Bronchial epithelial cell (primary cell): ENCODE measurements at places on chromosomes 6 and 20.
A peak's percentile ranks its signal among the peaks of the same experiment; 100 is the strongest.

- DNase-seq: peak; percentile 77
These were observed 75.6 kb downstream of the PRL start for GRCh38 chr6:22221211-22221610.

- DNase-seq: no peak
These were observed 834 bp upstream of the CTSZ start for GRCh38 chr20:59007665-59008511.

DNA sequence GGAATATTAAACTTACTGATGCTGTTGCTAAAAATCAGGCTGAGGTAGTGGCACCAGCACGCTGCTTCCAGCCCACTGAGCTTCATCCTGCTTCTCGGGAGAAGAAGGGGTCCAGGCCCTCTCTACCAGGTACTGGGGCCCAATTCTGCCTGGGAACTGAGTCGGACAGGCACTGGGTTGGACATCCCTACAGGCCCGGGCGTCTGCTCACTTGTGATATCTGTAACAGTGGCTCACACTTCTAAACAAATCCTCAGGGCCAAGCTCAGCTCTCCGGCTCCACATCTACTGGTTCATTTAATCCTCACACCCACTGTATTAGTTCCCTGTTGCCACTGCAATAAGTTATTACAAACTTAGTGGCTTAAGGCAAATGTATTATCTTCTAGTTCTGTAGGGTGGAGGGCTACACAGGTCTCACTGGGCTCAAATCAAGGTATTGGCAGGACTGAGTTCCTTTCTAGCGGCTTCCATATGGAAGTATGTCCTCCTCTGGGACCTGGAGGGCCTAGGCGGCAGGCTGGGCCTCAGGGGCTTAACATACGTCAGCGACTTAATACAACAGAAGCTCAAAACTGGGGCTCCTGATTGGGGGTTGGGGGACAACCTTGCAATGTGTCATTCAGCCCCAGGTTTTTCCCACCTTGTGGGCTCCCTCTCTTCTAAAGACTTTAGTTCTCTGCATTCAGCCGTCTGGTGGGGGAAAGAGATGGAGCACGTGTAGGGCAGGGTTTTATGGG, 1.6 kb upstream of the KCNK15 start:
- DNase-seq: no peak

DNA sequence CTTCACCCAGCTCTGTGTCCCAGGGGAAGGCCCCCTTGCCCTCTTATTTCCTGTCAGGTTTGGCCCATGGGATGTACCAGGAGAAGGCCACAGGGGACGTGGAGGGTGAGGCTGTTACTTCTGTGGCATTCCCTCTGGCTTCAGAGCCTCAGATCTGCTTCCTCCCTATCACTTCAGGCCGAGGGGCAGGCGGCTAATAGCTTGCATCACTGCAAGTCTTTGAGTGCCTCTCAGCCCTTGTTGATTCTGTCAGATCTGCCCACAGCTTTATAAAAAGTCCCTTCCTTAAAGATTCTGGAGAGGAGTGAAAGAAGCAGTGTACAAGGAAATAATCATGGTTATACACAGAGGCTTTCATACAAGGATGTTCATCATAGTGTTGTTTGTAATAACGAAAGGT, 86.9 kb downstream of the LRFN2 start:
- no peak for DNase-seq

GRCh38 chr6:36906539-36907325, 21.0 kb downstream of the C6orf89 start:
- no peak for DNase-seq

DNA sequence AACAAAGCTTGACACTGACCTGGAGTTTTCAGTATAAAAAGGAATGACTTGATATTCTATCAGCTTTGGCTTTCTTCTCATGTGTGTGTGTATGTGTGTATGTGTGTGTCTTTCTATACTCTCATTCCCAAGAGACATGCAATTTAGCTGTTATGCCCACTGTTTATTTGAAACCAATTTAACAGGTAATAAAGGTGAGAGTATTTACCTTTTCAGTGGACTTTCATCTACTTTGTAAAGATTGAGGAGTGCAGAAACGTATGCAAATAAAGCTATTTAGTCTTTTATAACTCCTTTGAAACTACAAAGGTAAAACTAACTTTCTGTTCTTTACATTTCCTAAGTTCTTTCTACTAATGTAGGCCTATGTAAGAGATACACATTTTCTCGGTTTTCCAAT, 103.5 kb upstream of the HS3ST5 start:
- DNase-seq: no peak

GRCh38 chr6:44224029-44224964, 902 bp downstream of the SLC29A1 start:
- DNase-seq: peak; percentile 54

DNA sequence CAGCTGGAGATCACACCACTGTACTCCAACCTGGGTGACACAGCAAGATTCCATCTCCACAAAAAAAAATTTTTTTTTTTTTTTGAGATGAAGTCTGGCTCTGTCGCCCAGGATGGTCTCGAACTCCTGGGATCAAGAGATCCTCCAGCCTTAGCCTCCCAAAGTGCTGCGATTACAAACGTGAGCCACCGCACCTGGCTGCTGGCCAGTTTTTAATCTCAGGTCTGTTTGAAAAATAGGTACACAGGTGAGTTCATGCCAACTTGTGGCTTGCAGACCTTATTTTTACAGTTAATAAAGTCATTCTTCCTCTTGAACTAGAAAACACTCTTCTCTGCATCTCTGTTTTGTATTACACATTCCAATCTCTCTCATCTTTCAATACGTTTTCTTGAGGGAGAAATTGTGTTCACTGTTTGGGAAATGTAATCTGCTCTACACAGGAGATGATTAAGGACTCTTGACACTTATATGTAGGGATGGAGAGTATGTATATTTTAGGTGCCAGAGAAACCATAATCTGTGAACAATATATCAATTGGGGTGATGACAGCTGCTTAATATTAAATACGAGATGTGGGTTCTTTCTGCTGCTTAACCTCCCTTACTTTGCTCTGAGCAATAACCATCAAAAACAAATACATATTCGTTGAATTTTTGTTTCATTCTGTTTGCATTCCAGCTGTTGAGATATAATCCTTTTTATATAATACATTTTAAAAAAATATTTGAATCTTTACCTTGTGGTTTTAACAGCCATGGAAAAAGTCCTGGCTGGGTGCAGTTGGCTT, 17.7 kb upstream of the RIPOR3 start:
- no peak for DNase-seq

- DNase-seq: no peak
These were observed 126.8 kb downstream of the IPCEF1 start for GRCh38 chr6:154229786-154230185.

DNA sequence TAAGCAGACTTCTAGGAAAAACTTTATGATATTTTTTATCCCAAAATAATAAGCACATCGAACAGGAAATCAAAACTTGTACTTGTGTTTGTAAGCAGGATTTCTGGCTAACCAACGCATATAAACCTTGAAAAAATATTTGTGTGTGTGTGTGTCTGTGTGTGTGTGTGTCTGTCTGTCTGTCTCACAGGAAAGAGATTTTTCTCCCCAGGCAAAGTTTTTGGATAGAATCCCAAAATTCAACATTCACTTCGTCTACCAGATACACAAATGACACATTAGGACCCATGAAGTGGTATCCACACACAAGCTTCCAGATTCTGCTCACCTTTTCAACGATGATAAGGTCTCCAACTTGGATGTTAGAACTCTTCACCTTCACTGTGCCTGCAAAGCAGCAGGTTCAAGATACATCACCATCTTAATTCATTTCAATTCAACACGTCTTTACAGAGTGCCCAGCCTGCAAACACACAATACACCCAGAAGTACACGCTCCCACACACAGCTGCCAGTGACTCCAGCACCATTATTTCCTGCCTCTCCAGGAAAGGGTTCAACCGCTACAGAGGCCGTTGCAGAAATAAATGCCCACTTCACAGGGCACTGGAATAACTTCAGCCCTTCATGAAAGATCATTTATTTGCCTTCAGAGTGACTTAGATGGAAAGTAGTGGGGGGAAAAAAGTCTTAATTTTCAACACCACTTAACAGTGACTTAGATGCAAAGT, 70.9 kb downstream of the ATP9A start:
- peak; percentile 18 for DNase-seq

GRCh38 chr6:115415378-115415777, 645.3 kb downstream of the FRK start:
- no peak for DNase-seq

- DNase-seq: no peak
These were observed 9.1 kb downstream of the YTHDF1 start for GRCh38 chr20:63206878-63207277.

DNA sequence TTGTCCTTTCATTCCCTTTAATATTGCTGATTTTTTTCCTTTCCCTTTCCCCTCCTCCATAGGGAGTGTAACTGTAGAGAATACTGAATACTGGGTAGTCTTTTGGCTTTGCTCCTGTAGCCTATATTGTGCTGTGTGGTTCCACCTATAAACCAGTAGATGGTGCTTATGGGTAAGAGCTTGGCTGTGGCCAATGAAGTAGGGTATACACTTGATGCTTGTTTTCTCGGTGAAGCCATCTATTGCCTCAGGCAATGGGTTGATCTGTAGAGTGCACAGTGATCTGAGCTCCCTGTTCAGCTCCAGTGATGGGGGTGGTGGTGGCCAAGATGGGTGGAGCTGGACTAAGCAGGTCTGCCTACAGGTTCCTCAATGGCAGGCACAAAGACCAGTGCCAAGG, 203.3 kb upstream of the IMPG1 start:
- DNase-seq: no peak

DNA sequence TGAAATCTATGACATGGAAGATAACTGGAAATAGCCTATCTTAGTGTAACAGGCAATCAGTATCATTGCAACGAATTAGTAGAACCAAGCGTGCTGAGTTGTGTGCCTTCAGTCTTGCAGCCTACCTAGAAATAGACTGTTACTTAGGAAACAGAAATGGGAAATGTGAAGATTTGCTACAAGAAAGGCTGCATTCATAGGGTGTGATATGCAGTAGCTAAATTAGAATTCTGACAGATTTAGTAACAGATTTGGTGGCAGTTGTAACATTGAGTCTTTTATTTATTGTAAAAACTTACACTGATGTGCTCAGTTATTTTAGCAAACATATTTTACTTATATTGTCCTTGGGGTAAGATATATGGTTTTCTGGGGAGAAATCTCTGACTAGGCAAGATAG, 56.2 kb downstream of the MAP7 start:
- DNase-seq: no peak

DNA sequence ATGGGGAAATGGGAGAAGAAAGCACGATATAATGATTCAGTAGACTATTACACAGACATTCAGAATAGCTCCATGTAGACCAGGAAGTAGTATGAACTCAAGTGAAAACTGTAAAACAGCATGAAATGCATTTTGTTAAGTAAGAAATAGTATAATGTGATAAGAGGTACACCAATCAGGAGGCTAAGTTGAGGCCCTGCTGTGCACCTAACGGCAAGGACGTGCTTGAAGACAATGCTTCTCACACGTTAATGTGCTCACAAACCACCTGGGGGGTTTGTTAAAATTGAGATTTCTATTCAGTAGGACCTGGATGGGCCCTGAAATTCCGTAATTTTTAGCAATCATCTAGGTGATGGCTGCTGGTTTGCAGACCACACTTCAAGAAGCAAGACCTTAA, 178.9 kb upstream of the SULF2 start:
- no peak for DNase-seq

DNA sequence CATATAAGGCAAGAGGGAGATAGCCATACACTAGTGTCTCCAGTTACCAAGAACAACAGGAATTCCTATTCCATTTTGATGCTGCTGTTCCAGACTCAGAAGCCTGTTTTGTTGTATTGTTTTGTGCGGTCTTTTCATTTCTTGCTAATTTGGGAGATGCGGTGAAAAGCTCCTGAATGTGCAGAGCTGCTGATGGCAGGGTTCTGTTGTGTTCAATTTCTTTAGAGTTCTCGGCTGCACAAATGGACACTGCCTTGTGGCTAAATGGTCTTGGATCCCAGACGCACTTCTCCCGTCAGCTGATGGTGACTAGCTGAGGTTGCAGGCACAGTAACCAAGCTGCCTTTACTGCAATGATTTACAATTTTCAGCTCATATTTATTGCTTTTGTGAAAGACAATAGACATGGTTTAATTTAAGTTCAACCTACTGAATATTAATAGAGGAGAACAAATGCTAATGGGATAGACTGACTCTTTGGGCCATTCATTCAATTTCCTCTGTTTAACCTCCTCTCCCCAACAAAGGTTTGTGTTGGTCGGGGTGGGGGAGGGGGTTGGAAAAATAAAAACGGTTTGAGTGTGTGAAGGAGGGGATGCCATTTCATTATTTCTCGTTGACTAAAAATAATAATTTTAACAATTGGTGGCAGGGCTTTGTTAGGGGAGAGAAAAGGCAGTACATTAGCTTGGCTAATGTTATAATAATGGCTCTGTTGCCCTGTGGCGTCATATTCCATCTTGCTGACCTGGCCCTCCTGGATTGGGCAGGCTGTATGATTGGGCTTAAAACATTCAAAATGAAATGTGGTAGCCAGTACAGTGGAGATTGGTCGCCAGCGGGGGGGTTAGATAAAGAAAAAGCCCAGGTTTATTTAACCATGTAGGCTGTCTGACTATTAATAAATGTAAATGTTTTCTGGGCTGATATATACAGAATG, 159.5 kb downstream of the JARID2 start:
- no peak for DNase-seq

- peak; percentile 10 for DNase-seq
These were observed 116.5 kb downstream of the CLIC5 start for GRCh38 chr6:45898941-45899682.

GRCh38 chr6:130516604-130517003, 150.8 kb downstream of the TMEM200A start:
- DNase-seq: no peak

DNA sequence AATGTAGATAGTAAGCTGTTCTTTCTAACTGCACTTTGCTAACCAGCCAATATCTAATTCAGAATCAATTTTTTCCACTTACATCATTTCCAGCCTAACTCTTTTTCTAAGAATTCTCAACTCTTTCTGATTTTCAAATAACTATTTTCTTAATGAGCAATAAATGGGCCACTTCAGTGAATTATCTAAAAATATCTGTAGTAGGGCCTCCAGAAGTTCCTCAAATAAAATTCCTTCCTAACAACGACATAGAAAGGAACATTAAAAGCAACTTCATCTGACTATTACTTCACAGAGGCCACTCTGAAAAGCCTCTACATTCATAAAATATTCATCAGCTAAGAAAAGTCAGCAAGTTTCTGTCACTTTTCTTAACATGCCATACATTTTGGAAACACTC, 4.8 kb downstream of the COL12A1 start:
- DNase-seq: no peak

DNA sequence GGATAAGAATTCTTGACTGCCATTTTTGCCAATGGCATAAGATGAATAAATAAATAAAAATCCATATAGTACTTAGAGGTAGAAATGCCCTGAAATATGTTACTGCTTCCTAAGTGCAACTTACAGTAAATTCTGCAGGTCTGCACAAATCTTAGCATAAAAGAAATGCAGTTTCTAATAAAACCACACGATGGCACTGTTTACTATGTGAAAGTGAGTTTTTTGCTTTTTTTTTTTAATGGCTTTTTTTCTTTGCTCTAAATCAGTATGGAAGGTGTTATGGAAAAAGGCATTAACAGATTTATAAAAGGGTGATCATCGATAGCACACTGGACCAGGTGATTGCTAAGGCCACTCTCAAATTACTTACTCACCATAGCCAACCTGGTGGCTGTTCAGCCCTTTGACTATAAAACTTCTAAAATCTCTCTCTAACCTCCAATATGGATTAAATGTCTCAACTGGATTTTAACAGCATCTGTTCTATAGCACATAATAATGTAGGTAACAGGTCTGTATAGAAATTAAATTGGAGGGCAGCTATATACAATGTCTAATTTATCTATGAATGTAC, 45.8 kb downstream of the AHI1 start:
- DNase-seq: peak; percentile 50

GRCh38 chr6:168157272-168158212, 78.5 kb upstream of the FRMD1 start:
- peak; percentile 69 for DNase-seq
